ENCODE measurements at places on chromosomes 3 and 15. TPM values are rescaled to one million over a fixed set of nuclear protein-coding genes. Genes with fewer than 3 reads are reported as not detected.

DNA sequence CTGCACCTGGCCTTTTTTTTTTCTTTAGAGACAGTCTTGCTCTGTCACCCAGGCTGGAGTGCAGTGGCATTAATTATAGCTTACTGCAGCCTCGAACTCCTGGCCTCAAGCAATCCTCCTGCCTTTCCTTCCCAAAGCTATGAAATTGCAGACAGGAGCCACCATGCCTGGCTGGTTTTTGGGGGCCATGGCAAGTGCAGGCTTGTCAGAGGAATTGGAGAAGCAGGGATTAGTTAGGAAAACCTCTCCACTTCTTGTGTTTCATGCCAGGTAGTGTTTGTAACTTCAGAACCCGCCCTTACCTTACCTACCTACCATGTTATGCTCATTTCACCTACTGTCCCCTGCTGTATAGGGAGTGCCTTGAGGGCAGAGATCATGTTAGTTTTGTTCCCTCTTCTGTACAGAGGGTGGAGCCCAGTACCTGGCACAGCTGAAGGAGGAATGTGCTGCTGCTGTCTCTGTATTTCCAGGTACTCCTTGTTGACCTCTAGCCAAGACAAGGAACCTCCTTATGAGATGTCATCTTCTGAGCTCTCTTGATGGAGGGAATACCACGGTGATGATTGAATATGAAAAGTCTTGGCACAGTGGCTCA lies 43.8 kb downstream of the TRAK1 start:
- no peak for DNase-seq
- no peaks in the 10 kb centered on the region for H3K27me3 ChIP-seq
- H3K36me3 ChIP-seq: no peaks in the 10 kb centered on the region
- no peaks in the 10 kb centered on the region for H3K4me1 ChIP-seq
- no peak overlapping the region for H3K4me3 ChIP-seq
- H3K27ac ChIP-seq: no peak overlapping the region

DNA sequence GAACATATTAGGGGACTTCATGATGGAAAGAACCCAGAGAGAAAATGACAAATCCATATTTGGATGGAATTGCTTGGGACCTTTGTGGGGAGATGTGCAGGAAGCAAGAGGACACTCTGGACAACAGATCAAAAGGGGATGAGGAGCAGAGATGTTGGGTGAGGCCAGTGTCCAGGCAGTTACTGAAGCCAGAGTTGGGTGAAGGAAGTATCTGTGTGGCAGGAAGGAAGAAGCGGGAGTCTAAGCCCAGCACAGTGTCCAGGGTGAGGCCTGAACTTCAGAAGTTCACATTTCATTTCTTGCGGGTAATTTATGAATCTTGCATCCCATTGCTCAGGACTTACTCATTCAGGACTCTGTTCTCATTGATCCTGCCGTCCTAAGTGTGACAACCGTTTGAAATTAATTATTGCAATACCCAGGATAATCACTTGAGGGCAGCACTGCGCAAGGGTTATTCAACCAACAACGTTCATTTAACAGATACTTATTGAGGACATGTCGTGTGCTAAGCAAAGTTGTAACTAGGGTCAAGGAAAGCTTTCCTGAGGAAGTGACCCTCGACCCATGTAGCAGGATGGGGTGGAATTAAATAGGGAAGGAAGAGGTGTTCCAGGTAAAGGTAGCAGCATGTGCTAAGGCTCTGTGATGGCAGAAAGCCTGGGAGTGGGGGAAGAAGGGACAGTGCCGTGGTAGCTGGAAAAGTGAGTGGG lies 61.3 kb upstream of the CMTM8 start:
- H3K27ac ChIP-seq: no peak overlapping the region
- H3K27me3 ChIP-seq: no peaks in the 10 kb centered on the region
- DNase-seq: no peak
- no peak overlapping the region for H3K4me3 ChIP-seq

Gene CFAP20DC
- polyA plus RNA-seq: 5.1 TPM

DNA sequence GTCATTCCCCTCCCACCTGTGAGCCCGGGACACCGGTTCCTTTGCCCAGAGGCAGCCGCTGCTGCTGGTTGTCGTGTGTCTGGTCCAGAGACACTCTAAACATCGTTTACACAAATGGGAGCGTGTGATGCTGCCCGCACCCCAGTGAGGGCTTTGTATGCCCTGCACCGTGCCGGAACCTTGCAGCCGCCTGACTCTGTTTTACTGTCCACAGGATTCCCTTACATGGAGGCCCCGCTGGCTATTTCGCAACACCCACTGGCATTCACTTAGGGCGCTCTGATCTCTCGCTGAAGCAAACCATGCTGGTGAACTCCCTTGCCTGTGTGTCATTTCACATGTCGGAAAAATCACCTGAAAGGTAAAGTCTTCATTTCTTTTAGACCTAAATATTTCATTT lies 100.8 kb upstream of the SLC6A6 start:
- H3K36me3 ChIP-seq: no peaks in the 10 kb centered on the region
- H3K4me3 ChIP-seq: no peak overlapping the region
- DNase-seq: peak; percentile 49
- H3K4me1 ChIP-seq: no peaks in the 10 kb centered on the region
- H3K27ac ChIP-seq: no peak overlapping the region

DNA sequence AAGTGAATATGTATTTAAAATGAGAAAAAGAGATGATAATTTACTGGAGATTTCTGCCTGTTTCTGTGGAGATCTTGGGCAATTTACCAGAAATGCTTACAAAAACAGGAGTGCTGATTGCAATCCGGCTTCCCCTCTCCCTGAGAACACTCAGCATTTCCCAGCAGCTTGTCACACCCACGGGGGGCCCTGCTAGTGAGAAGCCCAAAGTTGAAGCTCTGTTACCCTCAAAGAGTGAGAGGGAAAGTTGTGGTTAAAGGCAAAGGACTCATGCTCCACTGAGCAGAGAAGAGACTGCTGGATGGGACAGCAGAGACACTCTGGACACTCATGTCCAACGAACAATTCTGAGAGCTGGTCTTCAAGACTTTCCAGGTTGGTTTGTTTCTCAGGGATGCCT lies 2.9 kb downstream of the MCTP2 start:
- DNase-seq: peak; percentile 74
- peaks cover 22% of the 10 kb centered on the region for H3K27me3 ChIP-seq
- peaks cover 5% of the 10 kb centered on the region for H3K4me1 ChIP-seq
- no peaks in the 10 kb centered on the region for H3K36me3 ChIP-seq

Gene MORC1
- not detected for polyA plus RNA-seq

DNA sequence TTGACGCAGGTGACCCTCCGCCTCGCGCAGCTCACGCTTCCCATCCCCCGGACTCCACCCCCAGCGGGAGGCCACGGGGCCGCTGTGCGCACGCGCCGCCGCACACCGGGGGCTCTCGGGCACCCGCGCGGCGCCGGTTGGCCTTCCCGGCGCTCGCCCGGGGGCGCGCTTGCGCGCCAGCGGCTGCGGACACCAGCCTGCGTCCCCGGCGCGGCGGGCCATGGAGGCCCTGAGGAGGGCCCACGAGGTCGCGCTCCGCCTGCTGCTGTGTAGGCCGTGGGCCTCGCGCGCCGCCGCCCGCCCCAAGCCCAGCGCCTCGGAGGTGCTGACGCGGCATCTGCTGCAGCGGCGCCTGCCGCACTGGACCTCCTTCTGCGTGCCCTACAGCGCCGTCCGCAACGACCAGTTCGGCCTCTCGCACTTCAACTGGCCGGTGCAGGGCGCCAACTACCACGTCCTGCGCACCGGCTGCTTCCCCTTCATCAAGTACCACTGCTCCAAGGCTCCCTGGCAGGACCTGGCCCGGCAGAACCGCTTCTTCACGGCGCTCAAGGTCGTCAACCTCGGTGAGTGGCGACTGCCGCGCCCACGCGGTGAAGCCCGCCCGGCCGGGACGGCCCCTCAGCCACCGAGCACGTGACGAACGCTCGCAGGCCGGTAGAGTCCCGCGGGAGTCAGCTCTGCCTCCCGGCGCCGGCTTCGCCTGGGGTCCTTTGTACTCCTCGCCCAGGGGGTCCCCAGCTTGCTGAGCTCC lies at the start of gene C15orf61:
Gene C15orf61 (plus strand): TSS at position 103 of the 754 bp plus-strand sequence. CDS start 118 bp downstream, at position 221.
- no peaks in the 10 kb centered on the region for H3K36me3 ChIP-seq
- H3K27ac ChIP-seq: peak within 1 kb of the TSS; percentile 97
- DNase-seq: peak; percentile 95
- no peaks in the 10 kb centered on the region for H3K4me1 ChIP-seq
- H3K27me3 ChIP-seq: no peaks in the 10 kb centered on the region

DNA sequence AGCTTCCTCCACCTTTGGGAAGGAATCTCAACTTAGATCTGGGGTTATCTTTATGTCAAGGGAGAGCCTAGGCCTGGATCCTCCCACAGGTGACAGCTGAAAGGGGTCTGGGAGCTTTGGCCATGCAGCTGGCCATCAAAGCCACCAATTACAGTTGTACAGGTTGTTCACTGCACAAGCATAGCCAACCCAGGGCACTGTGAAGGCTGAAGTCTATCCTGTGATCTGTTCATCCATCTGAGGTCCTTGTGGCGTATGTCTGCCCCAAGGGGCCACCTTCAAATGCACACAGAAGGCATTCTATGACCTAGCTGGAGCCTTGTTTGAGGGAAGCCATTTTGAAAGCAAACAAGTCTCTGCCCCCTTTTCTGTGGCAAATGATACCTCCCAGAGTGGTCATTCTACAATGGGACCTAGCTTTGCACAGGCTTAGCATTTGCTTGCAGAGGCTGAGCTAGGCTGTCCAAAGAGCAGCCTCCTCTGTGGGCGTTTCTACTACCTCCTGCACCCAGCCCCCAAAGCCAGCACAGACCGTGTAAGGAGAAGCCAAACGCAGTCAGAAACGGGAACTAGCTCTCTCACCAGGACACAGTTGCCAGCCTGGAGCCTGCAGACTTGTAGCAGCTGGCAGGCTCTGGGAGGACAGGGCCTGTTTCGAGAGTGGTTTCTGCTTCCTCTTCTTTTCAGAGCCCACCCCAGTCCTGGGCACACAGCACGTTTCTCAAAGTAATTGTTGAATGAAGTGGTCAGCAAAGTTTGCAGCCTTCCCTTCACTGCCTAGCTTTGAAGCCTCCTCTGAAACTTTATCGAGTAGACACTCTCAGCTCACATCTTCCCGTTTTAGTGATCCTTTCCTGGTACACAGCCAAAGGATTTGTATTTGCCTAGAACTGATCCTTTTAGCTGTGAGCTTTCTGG lies 157.3 kb upstream of the SMAD3 start:
- no peaks in the 10 kb centered on the region for H3K36me3 ChIP-seq
- no peaks in the 10 kb centered on the region for H3K27me3 ChIP-seq
- DNase-seq: peak; percentile 35
- peaks cover 8% of the 10 kb centered on the region for H3K4me1 ChIP-seq
- H3K4me3 ChIP-seq: no peak overlapping the region
- H3K27ac ChIP-seq: no peak overlapping the region

Gene NR2E3
- polyA plus RNA-seq: 0.88 TPM

DNA sequence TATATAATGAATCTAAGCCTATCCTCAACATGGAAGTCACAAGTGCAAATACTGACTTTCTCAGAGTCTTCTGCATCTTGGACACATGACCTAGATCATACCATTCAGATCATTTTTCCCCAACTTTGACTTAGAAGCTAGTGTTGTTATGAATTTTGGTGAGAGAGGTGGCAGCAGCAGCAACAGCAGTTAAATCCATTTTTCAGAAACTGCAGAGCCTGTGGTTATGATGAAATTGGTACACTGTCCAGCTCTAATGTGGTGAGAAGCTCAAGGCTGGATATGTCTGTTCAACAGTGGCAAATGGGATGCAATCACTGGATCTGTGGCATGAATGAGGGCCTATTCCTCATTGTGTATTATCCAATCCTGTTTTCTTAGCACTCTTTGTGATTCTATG lies 290.1 kb upstream of the SATB1 start:
- no peak for DNase-seq
- no peaks in the 10 kb centered on the region for H3K4me1 ChIP-seq
- H3K27me3 ChIP-seq: no peaks in the 10 kb centered on the region
- no peak overlapping the region for H3K27ac ChIP-seq

Gene NUSAP1
- polyA plus RNA-seq: 91.1 TPM

Gene TIGIT
- 0.13 TPM for polyA plus RNA-seq

Gene KNG1
- 0.43 TPM for polyA plus RNA-seq

Gene AP3S2
- polyA plus RNA-seq: 35.7 TPM

Gene TMOD2
- polyA plus RNA-seq: 5.8 TPM

GRCh38 chr3:116453666-116454346 lies 8.5 kb upstream of the LSAMP start:
- no peaks in the 10 kb centered on the region for H3K4me1 ChIP-seq
- H3K27ac ChIP-seq: no peak overlapping the region
- DNase-seq: no peak
- no peaks in the 10 kb centered on the region for H3K27me3 ChIP-seq
- no peaks in the 10 kb centered on the region for H3K36me3 ChIP-seq

DNA sequence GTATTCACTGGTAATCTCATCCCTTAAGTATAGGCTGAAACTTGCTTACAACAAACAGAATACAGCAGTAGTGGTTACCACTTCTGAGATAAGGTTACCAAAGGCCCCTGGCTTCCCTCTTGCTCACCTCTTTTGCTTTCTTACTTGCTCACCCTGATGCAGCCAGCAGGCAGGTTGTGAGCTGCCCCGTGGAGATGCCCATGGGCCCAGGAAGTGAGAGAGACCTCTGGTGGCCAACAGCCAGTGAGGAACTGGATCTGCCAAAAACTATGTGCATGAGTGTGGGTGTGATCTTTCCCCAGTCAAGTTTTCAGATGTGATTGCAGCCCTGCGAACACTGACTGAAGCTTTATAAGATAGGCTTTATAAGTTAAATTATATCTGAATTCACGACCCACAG lies 48.7 kb downstream of the NMNAT3 start:
- H3K27ac ChIP-seq: no peak overlapping the region
- H3K4me3 ChIP-seq: no peak overlapping the region

Gene UBA7
- 97.6 TPM for polyA plus RNA-seq

Gene IGSF11
- 1.3 TPM for polyA plus RNA-seq

Gene SLC25A26
- 26.2 TPM for polyA plus RNA-seq

Gene RBP2
- polyA plus RNA-seq: 0.79 TPM

DNA sequence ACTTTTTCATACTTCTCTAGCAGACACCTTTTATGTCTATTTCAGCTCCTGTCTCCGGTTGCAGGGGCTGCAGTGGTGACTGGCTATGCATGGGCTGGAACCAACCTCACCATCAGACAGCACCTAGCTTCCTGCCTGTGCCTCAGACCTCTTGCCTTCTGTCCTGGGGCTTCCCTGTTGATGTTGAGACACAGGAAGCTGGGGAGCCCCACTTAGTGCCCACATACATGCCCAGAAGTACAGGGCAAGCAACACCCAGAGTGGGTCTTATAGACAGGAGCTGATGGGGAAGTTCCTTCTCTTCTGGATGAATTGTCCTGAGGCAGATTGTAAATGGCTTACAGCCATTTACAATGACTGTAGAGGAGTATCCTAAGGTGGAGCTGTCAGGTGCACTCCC lies 65.3 kb upstream of the SIAH2 start:
- no peak for DNase-seq
- H3K36me3 ChIP-seq: no peaks in the 10 kb centered on the region
- H3K27ac ChIP-seq: no peak overlapping the region
- H3K27me3 ChIP-seq: no peaks in the 10 kb centered on the region
- H3K4me1 ChIP-seq: no peaks in the 10 kb centered on the region

DNA sequence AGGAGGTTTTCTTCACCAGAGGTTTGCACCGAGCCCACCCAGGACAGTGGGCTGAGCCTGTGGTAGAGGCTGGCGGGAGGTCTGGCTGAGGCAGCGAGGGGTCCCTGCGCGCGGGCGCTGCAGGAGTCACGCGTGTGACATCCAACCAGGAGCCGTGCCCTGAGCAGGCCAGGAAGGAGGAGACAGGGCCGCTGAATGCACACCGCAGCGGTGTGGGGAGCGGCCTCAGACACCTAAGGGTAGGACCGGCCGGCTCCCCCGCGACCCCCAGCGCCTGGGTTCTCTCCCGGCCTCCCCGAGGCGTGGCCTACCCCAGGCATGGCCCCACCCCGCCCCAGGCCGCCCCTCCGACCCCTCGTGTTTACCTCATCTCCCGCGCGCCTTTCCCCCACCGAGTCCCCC lies 412 bp downstream of the SLC41A3 start:
- no peak for DNase-seq
- peak overlapping the region; percentile 71 for H3K27ac ChIP-seq
- H3K4me3 ChIP-seq: peak overlapping the region; percentile 59
- H3K27me3 ChIP-seq: no peaks in the 10 kb centered on the region
